ENCODE measurements at places on chromosomes 3 and 15. TPM values are rescaled to one million over a fixed set of nuclear protein-coding genes. Genes with fewer than 3 reads are reported as not detected.

Gene RHCG
- not detected for total RNA-seq

Gene ITIH4
- 2.4 TPM for total RNA-seq

DNA sequence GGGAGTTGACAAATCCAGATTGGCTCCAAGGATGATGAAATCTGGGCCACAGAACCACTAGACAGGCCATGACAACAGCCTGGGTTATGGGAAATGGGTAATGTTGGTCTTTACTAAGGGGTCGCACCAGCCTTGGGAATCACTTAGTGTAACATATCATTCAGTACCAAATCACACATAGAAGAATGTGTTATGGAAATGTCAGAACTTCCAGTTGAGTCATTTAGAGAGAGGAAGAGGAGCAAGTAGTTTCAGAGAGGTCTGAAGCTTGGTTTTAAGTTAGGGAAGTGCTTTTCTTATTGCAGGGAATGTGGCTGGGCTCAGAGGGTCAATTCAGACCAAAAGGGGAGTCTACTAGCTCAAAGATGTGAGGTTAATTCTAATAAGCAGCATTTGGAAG, 241.6 kb upstream of the ZPLD1 start:
- DNase-seq: no peak

DNA sequence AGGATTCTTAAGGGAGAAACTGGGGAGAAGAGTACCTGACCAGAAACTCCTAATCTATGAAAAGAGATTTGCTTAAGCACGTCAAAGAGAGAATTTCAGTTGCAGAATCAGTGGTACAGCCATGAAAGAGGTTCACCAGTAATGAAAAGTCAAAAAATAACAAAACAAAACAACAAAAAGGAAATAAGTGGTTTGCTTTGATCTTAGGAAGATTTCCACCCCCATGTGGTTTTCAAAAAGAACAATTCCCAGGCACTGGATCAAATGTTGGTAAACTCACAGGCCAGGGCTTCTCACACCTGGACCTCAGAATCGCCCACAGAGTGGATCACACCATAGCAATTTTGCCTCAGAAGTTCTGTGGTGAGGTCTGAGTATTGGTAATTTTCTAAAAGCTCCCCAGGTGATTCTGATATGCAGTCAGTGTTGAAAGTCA, 67.5 kb downstream of the TMEM39A start:
- DNase-seq: no peak

DNA sequence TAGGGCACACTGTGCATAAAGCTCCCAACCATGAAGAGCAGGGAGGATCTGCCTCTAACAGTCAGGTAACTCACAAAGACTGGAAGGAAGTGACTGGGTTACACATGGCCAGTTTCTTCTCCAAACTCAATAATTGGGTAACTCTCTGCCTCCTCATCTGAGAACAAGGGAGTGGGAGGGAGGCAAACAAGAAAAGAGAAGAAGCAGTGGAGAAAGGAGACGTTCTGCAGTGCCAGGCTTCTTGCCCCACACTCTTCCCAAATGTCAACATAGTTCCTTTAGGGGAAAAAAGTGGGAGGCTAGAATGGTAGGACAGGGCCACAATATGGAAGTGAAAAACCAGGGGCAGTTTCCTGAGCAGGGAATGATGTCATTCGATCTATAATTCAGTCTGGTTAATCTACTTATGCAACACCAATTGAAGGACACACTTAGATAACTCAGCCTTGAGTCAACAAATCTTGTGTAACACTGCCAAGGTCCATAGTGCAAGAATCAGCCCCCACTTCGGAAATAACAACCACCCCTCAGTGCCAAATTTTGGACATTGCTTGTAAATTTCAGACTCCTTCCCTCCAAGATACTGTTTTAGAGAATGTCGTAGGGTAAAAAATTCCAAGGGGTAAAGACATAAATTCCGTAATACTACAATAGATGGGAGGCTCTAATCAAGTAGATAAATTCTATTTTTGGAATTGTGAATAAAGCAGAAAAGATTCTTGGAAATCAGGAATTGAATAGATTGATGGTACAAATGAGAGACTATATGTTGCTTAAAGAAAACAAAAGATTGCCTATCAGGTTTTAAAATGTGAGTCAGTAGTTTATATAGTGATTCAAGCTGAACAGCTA, 143.0 kb downstream of the LPP start:
- peak; percentile 83 for DNase-seq

DNA sequence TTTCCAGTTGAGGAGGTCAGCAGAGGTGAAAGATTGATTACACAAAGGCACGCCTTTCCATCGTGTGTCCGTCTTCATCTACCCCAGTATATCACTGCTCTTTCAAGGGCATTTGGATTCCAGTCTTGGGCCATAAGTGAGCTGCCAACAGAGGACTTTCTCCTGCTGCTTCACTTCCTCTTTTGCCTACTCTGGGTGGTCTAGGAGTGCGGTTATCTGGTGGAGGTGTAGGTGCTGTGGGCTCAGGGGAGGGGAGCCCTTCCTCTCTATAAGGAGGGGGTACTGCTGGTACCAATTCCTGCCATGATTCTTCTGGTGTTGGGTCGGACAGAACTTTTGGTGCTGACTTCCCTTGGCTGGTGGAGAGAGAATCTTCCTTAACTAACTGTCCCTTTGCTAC, 83.1 kb upstream of the VEPH1 start:
- no peak for DNase-seq

Data from endothelial cell of umbilical vein (primary cell).